ENCODE measurements at places on chromosomes 5 and 9.

DNA sequence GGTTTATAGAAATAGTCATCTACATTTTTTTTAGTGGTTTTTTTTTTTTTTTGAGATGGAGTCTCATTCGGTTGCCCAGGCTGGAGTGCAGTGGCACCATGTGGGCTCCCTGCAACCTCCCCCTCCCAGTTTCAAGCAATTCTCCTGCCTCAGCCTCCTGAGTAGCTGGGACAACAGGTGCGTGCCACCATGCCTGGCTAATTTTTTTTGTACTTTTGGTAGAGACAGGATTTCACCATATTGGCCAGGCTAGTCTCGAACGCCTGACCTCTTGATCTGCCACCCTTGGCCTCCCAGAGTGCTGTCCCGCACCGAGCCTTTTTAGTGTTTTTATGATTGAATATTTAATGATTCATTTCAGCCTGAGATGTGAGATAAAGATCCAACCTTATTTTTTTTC is 27.3 kb downstream of the ANKRD33B start:
- DNase-seq: no peak

DNA sequence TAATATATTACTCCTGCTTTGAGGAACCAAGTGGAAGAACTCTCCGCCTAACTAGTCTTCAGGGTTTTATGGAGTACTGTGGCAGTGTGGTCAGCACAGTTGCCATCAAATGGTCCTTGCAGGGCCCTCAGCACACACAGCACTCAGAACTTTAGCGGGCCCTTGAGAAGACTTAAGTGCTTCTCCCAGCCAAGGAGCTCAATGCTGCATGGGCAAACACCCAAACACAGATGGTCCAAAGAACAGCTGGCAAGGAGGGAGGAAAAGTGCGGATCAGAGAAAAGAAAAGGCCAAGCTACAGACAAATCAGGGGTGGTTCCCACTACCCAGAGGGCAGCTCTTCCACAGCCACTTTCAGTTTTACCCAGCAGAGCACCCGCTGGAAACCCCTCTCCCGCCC is 98.6 kb downstream of the SPOCK1 start:
- no peak for DNase-seq

- DNase-seq: no peak
Measured at GRCh38 chr5:16144416-16144815, 35.2 kb downstream of the MARCHF11 start.

DNA sequence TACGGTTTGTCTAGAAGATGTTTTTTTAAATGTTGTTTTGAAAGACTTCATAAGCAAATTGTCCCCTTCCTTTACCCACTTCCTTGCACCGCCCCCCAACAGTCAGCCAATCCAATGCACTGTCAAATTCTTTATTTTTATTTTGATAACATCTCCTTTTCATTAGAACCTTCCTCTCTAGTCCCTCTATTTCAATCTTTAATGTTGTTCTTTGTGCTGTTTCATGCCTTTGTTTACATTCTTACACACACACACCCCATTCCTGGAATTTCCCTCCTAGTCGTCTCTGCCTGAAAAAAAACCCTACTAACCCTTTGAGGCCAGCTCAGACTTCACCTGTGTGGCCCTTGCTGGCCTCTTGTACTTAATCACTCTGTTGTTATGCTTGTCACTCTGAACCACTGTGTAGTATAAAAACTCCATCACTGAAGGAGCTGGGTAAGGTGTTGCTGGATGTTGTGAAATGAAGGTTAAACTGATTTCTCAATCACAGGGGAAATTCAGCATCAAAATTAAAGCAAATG is 133.4 kb downstream of the UGCG start:
- DNase-seq: no peak

- DNase-seq: no peak
Measured at GRCh38 chr9:120344230-120344629, 235.7 kb downstream of the CDK5RAP2 start.

GRCh38 chr5:160835376-160835775 is 16.6 kb downstream of the ATP10B start:
- DNase-seq: no peak

GRCh38 chr9:1273859-1274258 is 223.7 kb downstream of the DMRT2 start:
- peak; percentile 9 for DNase-seq

DNA sequence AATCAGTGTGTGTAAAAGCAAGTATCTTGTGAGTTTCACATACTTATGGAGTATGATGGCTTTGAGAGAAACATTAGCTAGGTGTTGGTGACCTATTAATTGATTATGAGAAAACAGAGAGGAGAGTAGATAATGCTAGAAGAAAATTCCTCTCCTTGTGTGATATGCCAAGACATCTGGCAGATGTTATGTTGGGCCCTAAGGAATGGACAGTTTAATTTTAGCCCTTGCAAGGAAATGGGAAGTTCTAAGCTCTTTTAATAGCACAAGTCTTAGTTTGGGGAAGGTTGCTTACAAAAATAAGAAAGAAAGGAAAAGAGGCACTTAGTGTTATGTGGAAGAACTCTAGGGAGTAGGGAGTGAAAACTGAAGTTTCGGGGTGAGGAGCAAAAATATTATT is 5.1 kb downstream of the ZNF462 start:
- no peak for DNase-seq

DNA sequence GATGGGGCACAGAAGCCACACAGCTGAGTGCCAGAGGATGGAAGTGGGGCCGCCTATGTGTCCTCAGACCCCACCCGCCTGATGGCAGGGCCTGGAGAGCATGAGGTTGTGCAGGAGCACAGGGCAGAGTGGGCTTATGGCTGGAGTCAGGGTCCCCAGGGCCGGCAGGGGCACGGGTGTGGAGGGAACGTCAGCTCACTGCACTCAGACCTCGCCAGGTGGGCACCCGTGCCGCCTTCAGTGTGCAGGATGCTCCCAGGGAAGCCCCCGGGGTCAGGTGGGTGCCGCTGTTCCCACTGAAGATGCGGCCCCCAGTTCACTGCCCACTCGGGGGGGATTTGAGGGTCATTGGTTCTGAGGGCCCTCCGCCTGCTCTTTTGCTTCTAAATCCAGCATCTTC is 34.9 kb downstream of the EXOC3 start:
- DNase-seq: no peak

All from Jurkat, Clone E6-1 (cell line).